K562 (cell line): ENCODE measurements at places on chromosomes 16 and 17. TPM values are rescaled to one million over a fixed set of nuclear protein-coding genes. Genes with fewer than 3 reads are reported as not detected.
A peak's percentile ranks its signal among the peaks of the same experiment; 100 is the strongest.

The QRICH2 gene
- 1.4 and 2.0 TPM in 2 replicates for total RNA-seq

The GCGR gene
- total RNA-seq: not detected in 2 replicates

The NLRC5 gene
- 0.71 and 0.89 TPM in 2 replicates for total RNA-seq

The PSMC3IP gene
- 29.3 and 34.4 TPM in 2 replicates for total RNA-seq

The VPS25 gene
- total RNA-seq: 131 TPM in 2 replicates

The CCDC78 gene
- 13.4 and 14.4 TPM in 2 replicates for total RNA-seq

The TMEM114 gene
- not detected in 2 replicates for total RNA-seq

The AMFR gene
- 102 and 113 TPM in 2 replicates for total RNA-seq

The CA5A gene
- total RNA-seq: not detected in 2 replicates

The ARL17B gene
- total RNA-seq: 11.9 and 12.1 TPM in 2 replicates

DNA sequence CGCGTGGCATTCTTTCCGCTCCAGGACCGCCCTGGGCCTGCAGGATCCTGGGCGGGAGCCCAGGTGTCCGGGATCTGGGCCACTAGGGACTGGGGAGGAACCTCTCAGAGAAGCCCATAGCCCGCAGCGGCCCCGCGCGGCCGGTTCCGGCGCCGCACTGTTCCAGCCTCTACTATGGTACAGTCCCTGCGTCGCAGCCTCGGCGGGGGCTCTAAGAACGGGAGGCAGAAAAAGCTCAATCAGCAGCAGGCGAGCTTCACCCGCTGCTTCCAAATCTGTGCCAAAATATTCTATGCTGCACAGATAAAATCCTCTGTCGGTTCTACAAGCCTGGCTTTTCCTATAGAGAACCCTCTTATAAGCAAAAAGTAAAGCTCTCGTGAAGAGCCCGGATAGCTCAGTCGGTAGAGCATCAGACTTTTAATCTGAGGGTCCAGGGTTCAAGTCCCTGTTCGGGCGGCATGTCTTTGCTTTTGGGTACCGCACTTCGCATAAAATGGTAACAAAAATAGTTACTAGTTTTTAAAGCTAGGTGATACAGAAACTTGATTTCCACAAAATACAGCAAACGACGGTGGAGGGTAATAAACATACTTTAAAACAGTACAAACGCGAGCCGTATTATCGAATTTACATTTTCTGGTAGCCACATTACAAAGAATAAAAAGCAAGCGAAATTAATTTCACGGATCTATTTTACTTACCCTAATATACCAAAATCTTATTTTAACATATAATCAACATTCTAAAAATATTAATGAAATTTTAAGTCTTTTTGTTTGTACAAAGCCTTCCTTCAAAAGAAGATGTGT lies 661 bp upstream of the ALOXE3 start:
- peak overlapping the region; percentile 63; the same call in 2 of the 3 replicates for H3K27ac ChIP-seq
- no peaks in the 10 kb centered on the region for H3K36me3 ChIP-seq
- peak overlapping the region; percentile 65 for H3K4me3 ChIP-seq

GRCh38 chr16:74372953-74373846 lies 2.9 kb upstream of the NPIPB15 start:
- H3K27me3 ChIP-seq: peaks cover 9% of the 10 kb centered on the region; the same call in 2 of the 3 replicates
- no peak overlapping the region for H3K4me3 ChIP-seq
- no peak overlapping the region for H3K27ac ChIP-seq
- peak; percentile 10 for DNase-seq
- H3K4me1 ChIP-seq: no peaks in the 10 kb centered on the region
- H3K36me3 ChIP-seq: no peaks in the 10 kb centered on the region

DNA sequence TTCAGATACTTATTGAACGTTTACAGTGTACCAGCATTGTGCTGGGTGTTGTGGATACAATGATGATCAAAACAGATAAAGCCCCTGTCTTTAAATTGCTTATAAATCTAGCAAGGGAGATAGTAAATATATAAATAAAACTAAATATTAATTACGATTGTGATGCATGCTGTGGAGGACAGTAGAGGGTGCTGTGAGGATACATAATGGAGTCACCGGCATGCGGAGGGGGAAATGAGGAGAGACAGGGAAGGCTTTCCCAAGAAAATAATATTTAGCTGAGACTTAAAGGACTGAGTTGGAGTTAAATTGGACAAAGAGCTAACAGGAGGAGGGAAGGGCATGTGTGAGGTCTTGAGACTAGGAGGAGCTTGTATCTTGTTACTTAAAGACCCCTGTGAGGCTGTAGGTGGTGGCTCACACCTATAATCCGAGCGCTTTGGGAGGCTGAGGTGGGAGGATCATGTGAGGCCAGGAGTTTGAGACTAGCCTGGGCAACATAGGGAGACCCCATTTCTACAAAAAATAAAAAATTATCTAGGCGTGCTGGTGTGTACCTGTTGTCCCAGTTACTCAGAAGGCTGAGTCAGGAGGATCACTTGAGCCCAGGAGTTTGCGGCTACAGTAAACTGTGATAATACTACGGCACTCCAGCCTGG lies 2.4 kb downstream of the DHRS7B start:
- H3K27ac ChIP-seq: no peak overlapping the region
- H3K27me3 ChIP-seq: no peaks in the 10 kb centered on the region
- peaks cover 13% of the 10 kb centered on the region; the same call in 1 of the 2 replicates for H3K4me1 ChIP-seq
- DNase-seq: no peak
- H3K4me3 ChIP-seq: no peak overlapping the region

DNA sequence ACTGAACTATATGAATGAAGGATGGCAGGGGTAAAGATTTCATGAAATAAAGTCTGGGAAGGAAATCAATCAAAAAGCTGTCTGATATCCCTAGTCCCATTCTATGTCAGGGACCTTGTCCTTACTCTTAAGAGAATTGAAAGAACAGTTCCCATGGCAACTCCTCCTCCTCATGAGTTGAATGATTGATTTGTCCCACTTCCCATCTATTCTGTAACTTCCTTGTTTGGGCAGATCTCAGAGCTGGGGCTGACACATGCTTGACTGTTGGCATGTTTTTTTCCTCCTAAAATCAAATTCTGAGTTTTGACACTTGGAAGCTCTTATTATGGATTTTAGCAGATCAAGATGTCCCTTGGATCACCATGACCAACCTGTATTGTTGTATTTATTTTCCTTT lies 1138.6 kb upstream of the CDH8 start:
- H3K4me3 ChIP-seq: no peak overlapping the region
- no peaks in the 10 kb centered on the region for H3K4me1 ChIP-seq
- no peak overlapping the region for H3K27ac ChIP-seq
- no peaks in the 10 kb centered on the region for H3K27me3 ChIP-seq
- no peaks in the 10 kb centered on the region for H3K36me3 ChIP-seq

DNA sequence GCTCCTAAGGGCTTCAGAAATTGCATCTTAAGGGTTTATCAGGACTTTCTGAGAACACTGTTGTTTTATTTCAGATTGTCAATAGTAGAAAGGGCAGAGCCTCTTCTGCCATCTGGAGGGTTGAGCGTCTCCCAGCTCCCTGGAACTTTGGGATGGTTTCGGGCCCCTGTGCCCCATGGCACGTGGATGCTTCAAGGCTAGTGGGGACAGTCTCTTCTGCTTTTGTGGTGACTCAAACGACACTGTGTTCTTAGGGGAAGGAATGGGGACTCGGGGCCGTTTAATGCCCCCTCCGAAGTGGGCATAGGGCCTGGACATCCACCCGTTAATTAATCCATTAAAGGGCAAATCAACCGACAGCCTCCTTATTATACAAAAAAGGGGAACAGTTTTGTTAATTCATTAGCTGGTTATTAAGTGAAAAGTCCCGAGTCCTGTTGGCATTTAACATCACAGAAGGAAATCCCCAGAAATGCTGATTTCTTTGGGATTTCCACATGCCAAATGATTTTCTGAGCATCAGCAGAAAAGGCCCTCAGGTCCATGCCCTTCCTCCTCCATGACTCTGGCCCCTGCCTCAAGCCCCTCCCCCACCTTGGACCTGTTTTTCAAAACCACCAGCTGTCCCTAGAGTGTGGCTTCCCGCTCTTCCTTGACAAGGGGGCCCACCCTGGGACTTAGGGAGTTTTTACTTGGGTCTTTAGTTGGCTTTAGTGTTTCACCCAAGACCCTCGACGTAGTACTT lies 68.7 kb downstream of the ARSG start:
- no peak overlapping the region for H3K4me3 ChIP-seq
- no peak overlapping the region for H3K27ac ChIP-seq
- DNase-seq: no peak
- no peaks in the 10 kb centered on the region for H3K4me1 ChIP-seq

GRCh38 chr16:819336-820043 lies 19.0 kb upstream of the GNG13 start:
- H3K36me3 ChIP-seq: no peaks in the 10 kb centered on the region
- no peak for DNase-seq
- H3K4me3 ChIP-seq: no peak overlapping the region
- peaks cover 50% of the 10 kb centered on the region for H3K27me3 ChIP-seq
- H3K4me1 ChIP-seq: no peaks in the 10 kb centered on the region

GRCh38 chr17:2776589-2777241 lies 19.5 kb upstream of the RAP1GAP2 start:
- H3K4me1 ChIP-seq: no peaks in the 10 kb centered on the region
- H3K27ac ChIP-seq: no peak overlapping the region
- no peaks in the 10 kb centered on the region for H3K36me3 ChIP-seq
- no peak overlapping the region for H3K4me3 ChIP-seq
- peaks cover 15% of the 10 kb centered on the region for H3K27me3 ChIP-seq
- no peak for DNase-seq

DNA sequence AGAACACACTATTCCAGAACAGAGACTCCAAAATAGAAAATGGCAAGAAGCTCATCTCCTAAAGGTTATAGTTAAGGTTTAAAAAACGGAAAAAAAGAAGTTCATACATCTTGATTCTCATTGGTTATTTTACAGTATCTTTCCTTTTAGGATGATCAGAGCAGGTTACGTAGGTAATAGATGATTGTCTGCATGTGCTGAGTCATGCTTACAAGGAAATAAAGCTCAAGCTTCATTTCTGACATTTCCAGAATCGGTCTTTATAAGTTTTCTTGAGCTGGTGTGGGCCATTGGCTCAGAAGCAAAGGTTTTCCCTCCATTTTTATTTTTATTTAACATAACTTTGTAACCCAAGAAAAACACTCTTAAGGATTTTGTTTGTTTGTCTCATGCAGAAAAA lies 1030.3 kb upstream of the CDH8 start:
- DNase-seq: no peak
- no peak overlapping the region for H3K27ac ChIP-seq
- no peak overlapping the region for H3K4me3 ChIP-seq
- H3K27me3 ChIP-seq: no peaks in the 10 kb centered on the region
- H3K4me1 ChIP-seq: no peaks in the 10 kb centered on the region
- no peaks in the 10 kb centered on the region for H3K36me3 ChIP-seq

- H3K4me3 ChIP-seq: no peak overlapping the region
- no peak overlapping the region for H3K27ac ChIP-seq
- no peaks in the 10 kb centered on the region for H3K27me3 ChIP-seq
- no peak for DNase-seq
- no peaks in the 10 kb centered on the region for H3K36me3 ChIP-seq
These were observed 10.0 kb upstream of the ABCA3 start for GRCh38 chr16:2350500-2350899.

GRCh38 chr16:70257391-70257790 lies 5.7 kb upstream of the EXOSC6 start:
- DNase-seq: no peak
- H3K27me3 ChIP-seq: no peaks in the 10 kb centered on the region
- no peak overlapping the region for H3K4me3 ChIP-seq
- H3K27ac ChIP-seq: no peak overlapping the region
- no peaks in the 10 kb centered on the region; the same call in 2 of the 3 replicates for H3K4me1 ChIP-seq

GRCh38 chr17:81655378-81656117 lies 794 bp downstream of the PDE6G start:
- no peak for DNase-seq
- H3K4me1 ChIP-seq: peaks cover 45% of the 10 kb centered on the region
- H3K36me3 ChIP-seq: no peaks in the 10 kb centered on the region
- no peaks in the 10 kb centered on the region for H3K27me3 ChIP-seq
- H3K27ac ChIP-seq: no peak overlapping the region

DNA sequence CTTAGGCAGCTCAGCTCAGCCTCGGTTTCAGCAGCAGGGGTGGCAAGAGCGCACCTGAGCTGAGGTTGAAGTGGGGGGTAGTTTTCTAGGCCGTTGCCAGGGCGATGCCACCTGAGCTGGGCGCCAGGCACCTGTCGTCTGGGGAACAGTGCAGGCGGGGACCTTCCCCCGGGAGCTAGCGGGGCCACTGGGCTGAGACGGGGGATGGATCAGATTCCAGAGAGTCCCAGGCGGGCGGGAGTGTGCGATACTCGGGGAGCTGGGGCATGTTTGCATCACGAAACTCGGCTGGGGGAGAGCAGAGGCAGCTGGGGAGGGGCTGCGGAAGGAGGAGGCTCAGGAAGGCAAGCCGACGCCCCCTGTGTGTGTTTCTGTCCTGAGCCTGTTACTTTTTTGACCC lies 477 bp upstream of the CLDN9 start:
- H3K4me3 ChIP-seq: no peak overlapping the region
- DNase-seq: no peak
- H3K27me3 ChIP-seq: no peaks in the 10 kb centered on the region
- no peaks in the 10 kb centered on the region for H3K36me3 ChIP-seq
- peaks cover 82% of the 10 kb centered on the region for H3K4me1 ChIP-seq
- H3K27ac ChIP-seq: no peak overlapping the region

- no peak overlapping the region for H3K27ac ChIP-seq
- H3K27me3 ChIP-seq: no peaks in the 10 kb centered on the region
- no peak overlapping the region for H3K4me3 ChIP-seq
- H3K36me3 ChIP-seq: no peaks in the 10 kb centered on the region
These were observed 27.0 kb downstream of the MRTFB start for GRCh38 chr16:14098081-14098480.

DNA sequence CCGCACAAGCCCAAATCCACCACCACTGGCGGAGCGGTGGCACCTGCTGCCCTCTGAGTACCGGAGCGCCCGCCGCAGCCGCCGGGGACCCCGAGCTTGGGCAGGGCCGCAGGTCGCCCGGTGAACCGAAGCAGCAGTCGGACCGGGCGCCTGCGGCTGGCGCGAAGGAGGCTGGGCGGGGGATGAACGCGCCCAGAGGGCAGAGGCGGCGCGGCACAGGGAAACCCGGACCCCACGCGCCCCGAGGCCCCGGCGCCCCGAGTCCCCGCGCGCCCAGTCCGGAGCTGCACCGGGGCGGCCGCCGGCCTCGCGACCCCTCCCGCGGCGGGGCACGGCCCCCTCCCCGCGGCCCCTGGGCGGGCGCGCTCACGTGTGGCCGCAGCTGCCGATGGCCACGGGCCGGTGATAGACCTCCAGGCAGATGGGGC lies 393 bp downstream of the RNF166 start:
- DNase-seq: peak; percentile 50
- peak overlapping the region; percentile 98 for H3K4me3 ChIP-seq
- H3K27me3 ChIP-seq: no peaks in the 10 kb centered on the region
- peak overlapping the region; percentile 70 for H3K27ac ChIP-seq
- peaks cover 16% of the 10 kb centered on the region for H3K4me1 ChIP-seq

GRCh38 chr16:54106057-54106456 lies 180.5 kb downstream of the IRX3 start:
- H3K36me3 ChIP-seq: no peaks in the 10 kb centered on the region
- H3K4me1 ChIP-seq: no peaks in the 10 kb centered on the region
- H3K27me3 ChIP-seq: no peaks in the 10 kb centered on the region; the same call in 1 of the 2 replicates

DNA sequence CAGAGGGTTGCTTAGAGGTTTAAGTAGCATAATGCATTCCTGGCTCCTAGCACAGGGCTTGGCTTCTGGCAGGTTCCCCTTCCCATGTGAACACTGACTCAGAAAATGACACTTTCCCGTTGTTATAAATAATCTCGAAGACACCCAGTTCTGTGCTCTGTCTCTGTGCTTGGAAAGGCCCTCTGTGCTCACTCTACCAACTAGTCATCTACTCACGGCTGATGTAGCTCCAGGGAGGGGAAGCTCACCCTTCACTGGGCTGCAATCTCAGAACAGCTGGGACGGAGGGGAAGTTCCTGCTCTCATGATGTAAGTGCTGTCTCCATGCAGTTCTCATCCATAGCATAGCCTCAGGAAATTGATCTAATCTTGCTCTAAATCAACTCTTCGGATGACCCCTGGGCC lies 230.5 kb upstream of the ASIC2 start:
- no peaks in the 10 kb centered on the region for H3K36me3 ChIP-seq
- no peaks in the 10 kb centered on the region for H3K27me3 ChIP-seq
- no peak overlapping the region for H3K27ac ChIP-seq
- DNase-seq: no peak
- no peaks in the 10 kb centered on the region for H3K4me1 ChIP-seq
